HL-60 (cell line): ENCODE measurements at places on chromosomes 1 and 21.

DNA sequence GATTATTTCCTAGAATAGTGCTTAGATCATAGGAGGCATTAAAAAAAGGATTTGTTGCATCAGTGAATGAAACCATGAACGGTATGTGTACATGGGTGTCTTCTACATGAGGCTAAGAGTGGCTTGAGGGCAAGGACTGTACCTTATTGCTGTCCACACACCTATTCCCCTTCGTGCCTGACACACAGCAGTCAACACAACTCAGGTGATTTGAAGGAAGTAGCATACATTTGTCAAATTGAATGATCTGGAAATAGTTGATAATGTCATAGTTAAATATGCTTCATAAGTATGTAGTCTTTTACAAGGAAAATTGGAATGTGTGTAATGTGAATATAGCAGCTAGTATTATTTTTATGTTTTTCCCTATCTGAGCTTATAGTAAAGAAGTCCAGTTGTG lies 189.0 kb upstream of the DAB1 start:
- DNase-seq: no peak

GRCh38 chr1:178046591-178047270 lies 47.2 kb upstream of the RASAL2 start:
- no peak for DNase-seq

- no peak for DNase-seq
Observed at GRCh38 chr1:165865633-165866340, 38.4 kb downstream of the UCK2 start.

- DNase-seq: no peak
Observed at GRCh38 chr1:116487031-116487430, 83.8 kb downstream of the CD58 start.

GRCh38 chr1:110150330-110151174 lies at the start of gene SLC6A17:
Gene SLC6A17, plus strand, starts transcription at chr1:110150494. Its CDS starts 16,436 bp downstream, at chr1:110166930.
- DNase-seq: no peak

- DNase-seq: no peak
Observed at GRCh38 chr1:186869526-186870228, 40.9 kb downstream of the PLA2G4A start.

DNA sequence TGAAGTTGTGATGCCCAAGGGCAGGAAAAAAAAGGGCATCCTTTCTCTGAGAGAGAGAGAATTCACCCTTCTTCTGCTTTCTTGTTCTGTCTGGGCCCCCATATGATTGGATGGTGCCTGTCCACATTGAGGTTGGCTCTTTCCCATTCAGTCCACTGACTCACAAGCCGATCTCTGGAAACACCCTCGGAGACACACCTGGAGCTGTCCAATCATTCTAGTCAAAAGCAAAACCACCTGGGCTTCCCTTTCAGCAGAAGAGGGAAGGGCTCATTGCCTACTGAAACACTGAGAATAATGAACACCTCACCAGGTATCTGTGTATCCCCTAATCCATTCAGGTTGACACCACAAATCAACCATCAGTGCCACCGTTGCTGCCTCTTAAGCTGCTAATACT lies 103.7 kb upstream of the GNG12 start:
- DNase-seq: no peak

- DNase-seq: no peak
Observed at GRCh38 chr1:54701066-54701465, 14.6 kb upstream of the TTC4 start.

GRCh38 chr1:156656806-156657740 lies 15.2 kb downstream of the BCAN start:
- DNase-seq: no peak

DNA sequence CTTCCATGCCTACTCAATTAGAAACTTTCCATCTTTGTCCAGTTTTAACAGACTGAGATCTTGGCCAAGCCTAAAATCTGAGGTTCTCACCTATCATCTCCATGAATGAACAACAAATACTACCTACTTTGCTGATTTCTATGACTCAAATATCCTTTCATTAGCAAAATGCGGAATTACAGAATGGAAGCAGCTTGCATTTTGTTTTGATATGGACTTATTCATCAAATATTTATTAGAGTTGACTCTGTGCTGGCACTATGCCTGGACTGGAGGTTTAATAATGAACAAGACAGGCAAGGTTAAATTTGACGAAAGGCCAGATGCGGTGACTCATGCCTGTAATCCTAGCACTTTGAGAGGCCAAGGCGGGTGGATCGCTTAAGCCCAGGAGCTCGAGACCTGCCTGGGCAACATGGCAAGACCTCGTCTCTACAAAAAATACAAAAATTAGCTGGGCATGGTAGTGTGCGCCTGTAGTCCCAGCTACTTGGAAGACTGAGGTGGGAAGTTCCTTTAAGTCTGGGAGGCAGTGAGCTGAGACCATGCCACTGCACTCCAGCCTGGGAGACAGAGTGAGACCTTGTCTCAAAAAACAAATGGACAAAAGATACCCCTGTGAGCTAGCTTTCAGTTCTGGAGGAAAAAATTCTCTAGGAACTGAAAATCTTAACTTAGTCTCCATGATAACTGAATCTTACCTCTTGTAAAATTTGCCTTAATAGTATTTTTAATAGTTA lies 29.4 kb upstream of the SOD1 start:
- no peak for DNase-seq

DNA sequence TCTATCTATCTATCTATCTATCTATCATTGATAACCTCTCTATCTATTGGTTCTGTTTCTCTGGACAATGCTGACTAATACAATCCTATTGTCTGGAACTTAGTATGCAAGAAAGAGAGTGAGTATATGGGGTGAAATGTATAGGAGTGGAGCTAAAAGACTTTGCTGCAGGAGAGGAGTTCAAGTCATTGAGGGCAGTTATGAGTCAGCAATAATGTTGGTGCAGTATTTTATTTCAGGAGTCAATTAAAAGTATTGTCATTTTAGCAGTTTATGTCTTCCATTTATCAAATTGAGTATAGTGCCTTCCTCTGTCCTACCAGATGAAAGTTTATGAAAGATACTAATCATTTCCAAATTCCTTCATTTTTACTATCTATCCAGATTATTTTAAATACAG lies 55.8 kb downstream of the MAP3K7CL start:
- no peak for DNase-seq

- DNase-seq: no peak
Observed at GRCh38 chr1:112507921-112508277, 866 bp upstream of the WNT2B start.

- DNase-seq: no peak
Observed at GRCh38 chr1:214708321-214708955, 105.4 kb downstream of the CENPF start.

- DNase-seq: no peak
Observed at GRCh38 chr1:78113156-78113916, 67.6 kb downstream of the GIPC2 start.

GRCh38 chr1:226972931-226973330 lies 32.8 kb downstream of the COQ8A start:
- DNase-seq: no peak

- no peak for DNase-seq
Observed at GRCh38 chr1:236103059-236103458, 38.2 kb upstream of the NID1 start.

DNA sequence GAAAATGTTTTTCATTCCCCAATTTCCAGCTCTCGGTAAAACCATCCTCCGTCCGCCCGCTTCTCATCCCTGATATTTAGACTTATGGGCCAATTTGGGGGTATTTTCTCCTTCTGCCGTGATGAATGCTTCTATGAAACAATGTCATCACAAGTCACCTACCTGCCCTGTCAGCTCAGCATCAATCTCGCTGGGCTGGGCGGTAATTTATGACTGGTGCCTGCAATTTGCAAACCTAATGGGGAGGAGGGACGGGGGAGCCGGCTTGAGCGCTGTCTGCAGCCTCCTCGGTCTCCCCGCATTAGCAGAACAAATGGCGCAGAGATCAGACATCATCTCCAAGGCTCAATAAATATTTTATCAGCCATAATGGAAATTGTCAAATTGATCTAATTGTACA lies 72.1 kb downstream of the PRDM16 start:
- no peak for DNase-seq

DNA sequence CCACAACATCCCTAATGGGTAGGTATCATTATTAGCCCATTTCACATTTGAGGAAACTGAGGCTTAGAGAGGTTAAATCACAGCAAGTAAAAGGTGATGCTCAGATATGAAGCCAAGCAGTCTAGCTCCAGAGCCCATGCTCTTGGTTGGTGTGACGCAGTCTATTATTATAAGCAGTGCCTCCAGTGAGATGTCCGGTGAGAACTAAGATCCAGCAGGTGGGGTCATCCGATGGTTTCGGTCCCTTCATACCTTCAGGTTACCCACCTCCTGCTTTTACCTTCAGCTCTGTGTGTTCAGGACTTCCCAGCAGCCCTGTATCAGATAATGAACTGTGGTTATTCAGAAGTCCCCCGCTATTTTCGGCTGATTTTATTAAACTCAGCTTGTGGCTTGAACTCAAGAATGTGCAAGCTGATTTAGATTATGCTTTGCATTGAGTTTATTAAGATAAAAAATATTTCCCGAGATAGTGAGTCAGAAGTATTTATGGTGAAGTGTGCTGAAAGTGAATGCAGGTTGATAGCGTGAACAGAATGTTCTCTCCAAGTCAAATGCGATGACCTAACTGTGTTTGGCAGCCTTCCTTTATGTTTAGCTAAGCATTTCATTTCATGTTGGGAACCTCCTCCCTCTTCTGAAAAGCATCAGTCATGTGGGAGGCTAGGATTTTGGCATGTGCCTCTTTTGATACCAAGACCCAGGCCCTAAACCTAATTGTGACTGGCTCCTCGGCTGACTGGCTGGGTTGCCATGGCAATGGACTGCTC lies 160.9 kb upstream of the UBE2U start:
- no peak for DNase-seq
